Thyroid gland (tissue), 4 donors: ENCODE measurements at places on chromosomes 6 and 20. TPM values are rescaled to one million over a fixed set of nuclear protein-coding genes. Genes with fewer than 3 reads are reported as not detected.

Gene MAP3K5
- total RNA-seq, result 68.0 TPM

Gene EDN1
- 1.0 TPM for total RNA-seq

Gene SLCO4A1
- total RNA-seq, result 5.3 TPM

Gene MATN4
- not detected for total RNA-seq

Gene TMEM63B
- 21.6 TPM for total RNA-seq

Gene CTAGE9
- not detected for total RNA-seq

Gene LRRN4
- total RNA-seq, result not detected

Gene NRSN1
- total RNA-seq, result not detected

Gene SSTR4
- total RNA-seq, result not detected

- no peaks in the 10 kb centered on the region for H3K27me3 ChIP-seq
- no peaks in the 10 kb centered on the region for H3K36me3 ChIP-seq
- no peak overlapping the region for H3K4me3 ChIP-seq
- H3K4me1 ChIP-seq, result peaks cover 18% of the 10 kb centered on the region
- DNase-seq, result peak; percentile 82
- H3K27ac ChIP-seq, result peak overlapping the region; percentile 68
Measured at GRCh38 chr20:17697171-17697570, 2.6 kb upstream of the BANF2 start.

- no peaks in the 10 kb centered on the region for H3K36me3 ChIP-seq
- H3K4me1 ChIP-seq, result no peaks in the 10 kb centered on the region
- no peaks in the 10 kb centered on the region for H3K27me3 ChIP-seq
- DNase-seq, result no peak
- no peak overlapping the region for H3K4me3 ChIP-seq
- H3K27ac ChIP-seq, result no peak overlapping the region
Measured at GRCh38 chr6:129340983-129341382, 369.0 kb downstream of the ARHGAP18 start.

DNA sequence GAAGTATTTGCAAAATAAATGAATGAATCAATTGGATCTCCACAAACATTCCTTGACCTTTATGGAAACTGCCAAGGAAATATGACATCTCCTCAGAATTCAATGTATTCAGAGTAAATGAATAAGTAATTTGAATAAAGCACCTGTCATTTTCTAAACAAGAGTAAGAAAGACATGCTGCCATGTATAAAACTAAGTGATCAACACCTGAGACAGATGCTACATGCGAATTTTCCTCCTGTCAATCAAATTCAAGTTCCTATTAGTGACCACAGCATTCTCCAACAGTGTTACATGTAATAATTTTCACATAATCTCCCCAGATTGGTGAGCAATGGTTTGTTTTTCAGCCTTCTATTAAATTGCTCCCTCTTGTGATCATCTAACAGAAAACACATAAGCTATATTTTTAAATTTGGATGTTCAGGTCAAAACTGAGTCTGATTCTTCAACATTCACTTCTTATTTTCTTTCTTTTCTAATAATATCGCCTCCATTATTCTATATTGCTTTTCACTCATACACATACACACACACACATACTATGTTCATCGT is 163.2 kb upstream of the RNF217 start:
- DNase-seq, result no peak
- no peak overlapping the region for H3K27ac ChIP-seq
- H3K4me1 ChIP-seq, result no peaks in the 10 kb centered on the region

GRCh38 chr6:47446669-47447330 is 30.8 kb upstream of the CD2AP start:
- no peak overlapping the region for H3K4me3 ChIP-seq
- H3K27ac ChIP-seq, result no peak overlapping the region
- H3K27me3 ChIP-seq, result no peaks in the 10 kb centered on the region
- DNase-seq, result no peak
- H3K36me3 ChIP-seq, result no peaks in the 10 kb centered on the region

- peaks cover 15% of the 10 kb centered on the region for H3K4me1 ChIP-seq
- no peaks in the 10 kb centered on the region for H3K36me3 ChIP-seq
- no peak overlapping the region for H3K27ac ChIP-seq
- DNase-seq, result no peak
Measured at GRCh38 chr6:3882866-3883265, 33.7 kb downstream of the FAM50B start.

- no peak overlapping the region for H3K27ac ChIP-seq
- no peaks in the 10 kb centered on the region for H3K36me3 ChIP-seq
- no peak for DNase-seq
- H3K4me1 ChIP-seq, result peaks cover 8% of the 10 kb centered on the region
- no peak overlapping the region for H3K4me3 ChIP-seq
Measured at GRCh38 chr6:151627689-151628444, 134.1 kb downstream of the CCDC170 start.

- peak; percentile 47 for DNase-seq
- H3K4me3 ChIP-seq, result no peak overlapping the region
- H3K27me3 ChIP-seq, result no peaks in the 10 kb centered on the region
Measured at GRCh38 chr6:6826095-6826901, 237.8 kb downstream of the LY86 start.

GRCh38 chr20:21390768-21391167 is 6.6 kb downstream of the NKX2-4 start:
- peaks cover 12% of the 10 kb centered on the region for H3K36me3 ChIP-seq
- H3K4me1 ChIP-seq, result no peaks in the 10 kb centered on the region
- no peak overlapping the region for H3K27ac ChIP-seq
- no peak overlapping the region for H3K4me3 ChIP-seq
- no peak for DNase-seq

DNA sequence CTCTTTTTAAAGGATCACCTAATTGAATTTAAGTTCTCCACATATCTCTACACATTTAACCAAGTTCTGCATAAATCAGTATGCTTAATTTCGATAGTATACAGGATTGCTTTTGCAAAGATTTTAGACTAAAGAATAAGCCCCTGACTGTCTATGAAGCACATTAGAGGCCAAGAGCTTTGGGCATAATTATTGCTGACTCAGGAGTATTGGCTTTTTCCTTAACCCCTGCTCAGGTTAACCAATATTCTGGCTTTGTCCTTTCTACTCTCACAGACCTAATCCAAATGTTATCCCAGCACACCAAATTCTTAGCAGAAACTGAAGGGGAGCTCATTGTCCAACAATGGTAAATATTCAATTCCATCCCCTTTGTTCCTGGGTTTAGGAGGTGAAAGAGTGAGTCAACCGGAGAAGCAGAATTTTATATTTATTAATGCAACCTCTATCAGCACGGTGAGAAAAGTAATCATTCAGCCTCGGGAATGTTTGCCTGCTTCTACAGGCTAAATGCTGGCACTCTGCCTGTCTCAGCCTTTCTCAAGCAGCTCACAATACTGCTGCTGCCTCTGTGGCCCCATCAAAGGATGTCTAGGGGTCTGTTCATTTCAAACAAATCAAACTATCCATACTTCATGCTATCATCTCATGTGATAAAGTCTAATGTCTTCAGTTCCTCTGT is 125.0 kb downstream of the SIM1 start:
- no peak for DNase-seq
- H3K27me3 ChIP-seq, result no peaks in the 10 kb centered on the region
- H3K36me3 ChIP-seq, result no peaks in the 10 kb centered on the region

DNA sequence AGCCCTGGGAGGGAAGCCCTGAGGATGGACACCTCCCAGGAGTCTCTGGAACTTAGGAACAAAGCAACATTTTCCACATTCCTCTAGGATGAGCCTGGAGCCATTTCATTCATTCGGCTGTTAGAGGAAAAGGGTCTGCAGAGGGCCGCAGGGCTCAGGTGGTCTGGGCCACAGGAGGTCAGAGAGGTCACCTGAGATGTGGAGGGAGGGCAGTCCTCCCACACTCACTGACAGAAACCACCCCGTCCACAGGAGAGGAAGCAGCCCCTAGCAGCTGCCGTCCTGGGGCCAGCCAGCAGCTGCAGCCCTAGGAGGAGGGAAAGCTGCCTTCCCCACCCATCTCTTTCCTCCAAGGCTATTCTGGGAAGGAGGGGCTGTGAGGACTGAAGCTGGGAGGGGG is 207.0 kb downstream of the CDC5L start:
- H3K27ac ChIP-seq, result no peak overlapping the region
- no peak overlapping the region for H3K4me3 ChIP-seq
- no peaks in the 10 kb centered on the region for H3K4me1 ChIP-seq
- DNase-seq, result no peak
- no peaks in the 10 kb centered on the region for H3K36me3 ChIP-seq

DNA sequence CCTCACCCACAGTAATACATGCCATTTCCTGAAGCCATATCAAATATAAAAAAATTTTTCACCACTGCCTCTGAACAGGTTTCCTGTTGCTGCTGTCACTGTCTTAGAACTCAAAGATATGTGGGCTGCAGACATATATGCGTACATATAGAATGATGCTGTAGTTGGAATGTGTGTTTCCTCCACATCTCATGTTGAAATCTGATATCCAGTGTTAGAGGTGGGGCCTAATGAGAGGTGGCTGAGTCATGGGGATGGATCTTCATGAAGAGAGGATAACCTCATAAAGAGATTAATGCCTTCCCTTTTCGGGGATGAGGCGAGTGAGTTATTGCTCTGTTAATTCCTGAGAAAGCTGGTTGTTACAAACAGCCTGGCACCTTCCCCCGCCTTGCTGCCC is 7.7 kb upstream of the SCP2D1 start:
- H3K27me3 ChIP-seq, result no peaks in the 10 kb centered on the region
- H3K27ac ChIP-seq, result no peak overlapping the region
- DNase-seq, result no peak
- no peaks in the 10 kb centered on the region for H3K36me3 ChIP-seq

DNA sequence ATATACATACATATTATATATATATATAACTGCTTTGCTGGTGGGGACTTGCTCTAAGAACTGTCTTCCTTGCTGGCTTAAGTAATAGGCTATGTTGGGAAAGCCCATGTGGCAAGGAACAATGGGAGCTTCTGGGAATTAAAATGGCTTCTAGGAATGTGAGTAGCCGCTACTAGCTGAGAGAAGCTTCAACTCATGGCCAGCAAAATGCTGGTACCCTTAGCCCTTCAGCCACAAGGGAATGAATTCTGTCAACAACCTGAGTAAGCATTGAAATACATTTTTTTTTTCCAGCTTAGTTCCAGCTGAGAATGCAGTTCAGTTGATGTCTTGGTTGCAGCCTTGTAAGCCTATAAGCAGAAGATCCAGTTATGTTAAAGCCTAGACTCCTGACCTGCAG is 911.7 kb upstream of the MAP3K7 start:
- H3K4me3 ChIP-seq, result no peak overlapping the region
- no peak overlapping the region for H3K27ac ChIP-seq
- H3K27me3 ChIP-seq, result no peaks in the 10 kb centered on the region
- DNase-seq, result no peak
- H3K36me3 ChIP-seq, result no peaks in the 10 kb centered on the region
- H3K4me1 ChIP-seq, result no peaks in the 10 kb centered on the region

DNA sequence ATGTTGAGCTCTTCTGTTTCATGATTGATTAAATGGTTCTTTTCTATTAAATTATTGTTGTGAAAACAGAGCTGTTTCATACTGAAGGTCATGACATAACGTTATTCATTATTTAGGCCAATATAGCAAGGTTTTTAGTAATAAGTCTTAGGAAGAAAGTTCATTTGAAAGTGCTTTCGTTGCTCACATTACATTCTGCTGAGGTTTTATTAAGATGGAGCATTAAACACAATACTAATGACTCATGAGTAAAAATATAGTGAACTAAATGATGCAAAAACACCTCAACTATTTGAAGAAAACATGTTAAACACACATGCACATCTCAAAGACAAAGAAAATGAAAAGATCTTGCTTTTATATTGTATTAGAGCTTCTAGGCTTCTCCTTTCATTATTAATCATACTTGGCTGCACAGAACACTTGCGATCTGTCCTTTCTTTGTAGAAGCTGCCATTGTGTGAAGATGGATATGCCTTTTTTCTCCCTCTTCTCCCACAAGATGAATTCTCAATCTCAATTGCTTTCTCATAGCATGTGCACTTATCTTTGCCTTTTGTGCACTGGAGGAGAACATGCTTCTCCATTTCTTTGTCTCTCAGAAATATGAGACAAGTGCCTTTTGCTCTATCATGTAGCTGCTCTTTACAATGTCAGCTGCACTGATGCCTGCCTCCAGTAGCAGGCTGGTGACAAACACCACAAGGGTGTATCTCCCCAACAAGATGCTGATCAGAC is 312.4 kb downstream of the PHF3 start:
- H3K4me3 ChIP-seq, result no peak overlapping the region
- no peaks in the 10 kb centered on the region for H3K27me3 ChIP-seq
- no peaks in the 10 kb centered on the region for H3K36me3 ChIP-seq
- no peak overlapping the region for H3K27ac ChIP-seq
- no peaks in the 10 kb centered on the region for H3K4me1 ChIP-seq
- no peak for DNase-seq

DNA sequence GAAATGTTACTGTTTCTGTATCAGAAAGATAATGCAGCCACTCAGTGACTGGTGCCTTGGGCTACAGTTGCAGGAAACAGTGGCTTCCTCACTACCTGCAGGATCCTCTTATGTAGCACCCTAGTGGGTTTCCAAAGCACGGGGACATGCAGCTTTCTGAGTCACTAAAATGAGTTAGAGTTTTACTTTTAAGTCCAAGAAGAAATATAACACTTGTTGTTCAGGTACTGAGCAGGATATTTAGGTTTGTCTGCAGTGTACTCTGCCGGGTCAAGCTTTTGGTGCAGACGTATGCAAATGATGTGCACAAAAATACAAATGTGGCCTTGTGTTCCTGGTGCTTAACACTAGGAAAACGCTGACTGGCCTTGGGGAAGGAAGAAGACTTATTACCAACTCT is 22.0 kb downstream of the ACSS1 start:
- peak overlapping the region; percentile 93 for H3K27ac ChIP-seq
- no peak for DNase-seq
- peaks cover 90% of the 10 kb centered on the region for H3K4me1 ChIP-seq
- H3K36me3 ChIP-seq, result no peaks in the 10 kb centered on the region

DNA sequence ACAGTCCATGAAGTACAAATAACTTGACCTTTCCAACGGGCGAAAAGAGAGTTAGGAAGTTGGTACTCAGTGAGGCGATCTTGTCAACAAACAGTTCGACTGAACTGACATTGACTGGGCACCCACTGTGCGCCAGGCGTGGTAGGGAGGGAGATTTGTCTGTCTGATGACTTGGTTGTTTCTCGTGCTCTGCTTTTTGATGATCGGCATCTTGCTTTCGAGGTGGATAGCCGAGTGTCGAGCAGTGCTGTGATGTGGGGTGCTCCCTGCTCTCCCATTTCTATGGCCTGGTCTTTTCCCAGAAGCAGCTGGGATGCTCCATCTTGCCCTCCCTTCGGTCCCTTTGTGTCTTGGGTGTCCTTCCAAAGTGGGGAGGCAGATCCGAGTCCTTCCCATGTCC is 30.4 kb downstream of the RPP40 start:
- H3K27me3 ChIP-seq, result no peaks in the 10 kb centered on the region
- H3K27ac ChIP-seq, result no peak overlapping the region
- DNase-seq, result no peak
- H3K4me3 ChIP-seq, result no peak overlapping the region
- no peaks in the 10 kb centered on the region for H3K4me1 ChIP-seq

GRCh38 chr6:148857798-148858390 is 111.1 kb downstream of the UST start:
- H3K4me3 ChIP-seq, result no peak overlapping the region
- peaks cover 8% of the 10 kb centered on the region for H3K4me1 ChIP-seq
- H3K36me3 ChIP-seq, result no peaks in the 10 kb centered on the region
- no peak for DNase-seq
- no peak overlapping the region for H3K27ac ChIP-seq
- H3K27me3 ChIP-seq, result no peaks in the 10 kb centered on the region
